Choroid plexus epithelial cell (primary cell): ENCODE measurements at places on chromosomes 6 and 20.

DNA sequence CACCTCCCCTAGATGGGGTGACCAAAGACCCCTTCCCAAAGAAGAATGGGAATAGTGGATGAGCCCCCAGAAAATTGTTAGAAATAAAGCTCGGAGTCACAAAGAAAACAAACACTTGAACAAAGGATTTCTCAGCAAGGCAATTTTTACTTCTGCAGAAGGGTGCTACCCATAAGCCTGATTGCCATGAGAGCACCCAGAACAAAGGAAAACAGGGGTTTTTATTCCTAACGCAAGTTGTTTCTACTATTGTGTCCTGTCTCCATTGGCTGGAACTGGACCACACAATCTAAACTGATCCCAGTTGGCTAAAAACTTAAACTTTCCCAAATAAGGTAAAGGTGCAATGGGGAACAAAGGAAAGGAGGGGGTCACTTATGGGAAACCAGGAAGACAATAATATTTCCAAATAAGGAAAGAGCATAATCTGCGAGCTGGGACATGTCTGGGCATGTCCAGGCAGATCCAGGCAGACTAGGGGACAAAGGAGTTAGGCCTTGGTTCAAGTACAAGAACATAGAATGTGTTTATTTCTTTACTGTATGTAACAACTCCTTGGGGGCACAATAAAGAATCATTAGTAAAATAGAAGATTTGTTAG, 20.0 kb downstream of the HLA-B start:
- DNase-seq: no peak

DNA sequence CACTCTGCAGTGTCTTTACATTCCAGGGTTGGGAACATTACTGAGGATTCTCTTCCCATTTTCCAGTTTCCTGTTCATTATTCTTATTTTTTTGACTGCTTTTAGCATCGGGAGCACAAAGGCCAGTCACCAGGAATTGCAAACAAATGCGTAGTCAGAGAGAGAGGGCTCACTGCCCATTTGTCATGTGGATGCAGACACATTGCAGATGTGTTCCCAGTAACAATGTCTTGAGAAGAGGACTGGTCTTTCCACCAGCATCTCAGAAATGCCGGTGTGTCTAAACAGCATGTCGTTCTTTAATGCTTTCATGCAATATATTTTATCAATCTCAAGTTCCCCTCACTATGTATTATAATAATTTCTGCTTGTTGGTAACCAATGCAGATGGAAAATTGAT, 952 bp upstream of the TAAR6 start:
- no peak for DNase-seq

- DNase-seq: no peak
Observed at GRCh38 chr20:48340883-48341281, 486.9 kb downstream of the PREX1 start.

GRCh38 chr6:125054331-125054730, 92.1 kb downstream of the RNF217 start:
- DNase-seq: no peak
